ENCODE measurements at places on chromosomes 5 and 9.

DNA sequence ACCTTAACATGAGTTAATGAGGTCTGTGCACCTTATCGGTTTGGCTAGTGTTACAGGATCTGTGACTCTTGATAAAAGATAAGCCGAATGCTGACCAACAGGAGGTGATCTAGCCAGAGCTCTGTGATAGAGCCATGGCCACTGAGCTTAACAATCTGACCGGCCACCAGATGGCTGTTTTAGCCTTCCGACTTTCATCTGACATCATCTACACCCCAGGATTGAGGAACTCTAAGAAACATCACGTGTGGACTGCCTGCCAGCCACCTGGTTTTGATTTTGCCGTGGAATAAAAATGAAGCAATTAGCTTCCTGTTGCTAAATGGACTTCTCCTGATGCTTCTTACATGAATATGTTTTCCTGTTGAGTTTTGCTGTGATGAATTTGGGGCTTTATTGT is 281.3 kb downstream of the CEMIP2 start:
- no peak for DNase-seq

DNA sequence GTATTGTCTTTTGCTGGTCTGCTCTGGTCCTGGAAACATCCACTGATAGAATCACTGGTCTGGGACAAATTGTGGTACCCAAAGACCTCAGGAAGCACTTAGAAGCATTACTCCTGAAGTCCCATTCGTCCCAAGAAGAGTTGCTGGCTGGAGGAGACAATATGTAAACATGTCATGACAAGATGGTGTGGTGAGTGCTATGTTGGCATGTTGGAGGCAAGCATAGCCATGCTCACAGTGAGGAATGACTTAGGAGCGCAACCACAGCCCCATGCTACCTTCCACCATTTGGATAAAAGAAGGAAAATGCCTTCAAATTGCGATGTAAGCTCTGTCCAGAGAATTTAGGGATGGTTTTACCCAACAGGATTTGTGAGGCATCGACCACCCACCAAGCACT is 115.8 kb upstream of the STC2 start:
- DNase-seq = no peak

- no peak for DNase-seq
Observed at GRCh38 chr5:75952291-75952690, 130.9 kb upstream of the SV2C start.

DNA sequence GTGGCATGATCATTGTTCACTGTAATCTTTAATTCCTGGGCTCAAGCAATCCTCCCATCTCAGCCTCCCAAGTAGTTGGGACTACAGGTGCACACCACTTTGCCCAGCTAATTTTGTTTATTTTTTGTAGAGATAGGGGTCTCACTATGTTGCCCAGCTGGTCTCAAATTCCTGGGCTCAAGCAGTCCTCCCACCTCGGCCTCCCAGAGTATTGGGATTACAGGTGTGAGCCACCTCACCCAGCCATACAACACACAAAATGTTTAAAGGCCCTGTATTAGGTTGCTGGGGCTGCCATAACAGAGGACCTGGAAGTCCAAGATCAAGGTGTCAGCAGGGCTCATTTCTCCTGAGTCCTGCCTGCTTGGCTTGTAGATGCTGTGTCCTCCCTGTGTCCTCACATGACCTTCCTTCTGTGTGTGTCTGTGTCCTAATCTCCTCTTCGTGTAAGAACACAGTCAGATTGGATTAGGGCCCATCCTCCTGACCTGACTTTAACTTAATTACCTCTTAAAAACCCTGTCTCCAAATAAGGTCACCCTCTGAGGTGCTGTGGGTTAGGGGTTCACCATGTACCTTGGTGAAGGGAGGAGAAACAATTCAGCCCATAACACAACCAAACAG is 5.4 kb downstream of the UBE2QL1 start:
- no peak for DNase-seq

GRCh38 chr9:72769546-72769945 is 183.3 kb downstream of the ALDH1A1 start:
- DNase-seq = no peak

DNA sequence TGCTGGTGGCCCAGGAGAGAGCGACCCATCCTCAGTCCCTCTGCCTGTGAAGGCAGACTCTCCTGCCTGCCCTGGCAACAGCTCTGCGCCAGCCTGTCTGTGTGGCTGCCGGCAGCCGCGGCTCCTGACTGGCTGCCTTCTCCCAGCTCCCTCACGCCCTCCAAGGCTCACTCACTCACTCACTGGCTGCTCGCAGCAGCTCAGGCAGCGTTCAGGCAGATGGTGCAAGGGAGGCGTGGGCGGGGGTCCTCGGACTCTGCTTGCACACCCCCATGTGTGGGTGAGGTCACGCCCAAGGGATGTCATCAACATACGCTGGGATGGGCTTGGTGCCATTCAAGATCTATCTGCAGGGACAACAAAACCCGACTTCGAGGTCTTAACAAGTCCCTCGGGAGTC is 66.7 kb downstream of the DAB2IP start:
- DNase-seq = no peak

- no peak for DNase-seq
Observed at GRCh38 chr5:83703059-83703458, 17.6 kb downstream of the HAPLN1 start.

GRCh38 chr9:33435821-33436277 is 11.5 kb downstream of the AQP3 start:
- DNase-seq = no peak

GRCh38 chr9:95090023-95090791 is 227.3 kb downstream of the FANCC start:
- no peak for DNase-seq

- no peak for DNase-seq
Observed at GRCh38 chr5:53607886-53608285, 47.4 kb downstream of the NDUFS4 start.

- DNase-seq = no peak
Observed at GRCh38 chr9:108956022-108956630, 21.9 kb downstream of the ABITRAM start.

DNA sequence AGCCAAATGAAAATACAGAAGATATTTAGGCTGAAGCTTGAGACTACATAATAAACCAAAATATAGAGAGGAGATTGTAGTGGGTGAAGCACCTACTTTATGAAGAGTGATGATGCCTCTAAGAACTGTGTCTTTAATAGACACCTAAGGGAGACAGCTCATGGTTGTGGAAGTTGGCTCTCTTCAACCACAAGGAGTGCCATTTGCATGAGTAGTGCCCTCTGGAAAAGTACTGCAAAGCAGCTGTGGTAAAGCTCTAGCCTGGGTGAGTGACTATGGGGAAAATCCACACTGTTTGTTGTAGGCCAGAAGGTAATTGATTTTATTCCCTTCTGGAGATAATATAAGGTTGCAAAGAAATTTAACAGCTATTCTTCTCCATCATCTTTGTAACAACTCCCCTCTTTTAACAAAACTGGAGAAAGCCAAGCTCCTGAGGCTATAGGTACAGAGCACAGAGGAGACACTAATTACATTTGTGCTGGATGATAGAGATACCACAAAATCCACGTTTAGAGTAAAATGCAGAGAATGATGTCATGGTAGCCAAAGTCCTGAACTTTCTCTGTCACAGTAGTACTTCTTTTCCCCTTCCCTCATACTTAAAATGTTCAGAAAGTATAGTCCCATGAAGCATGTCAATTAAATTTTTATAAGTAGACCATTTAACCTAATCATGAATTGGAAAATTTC is 122.8 kb downstream of the STARD4 start:
- peak; percentile 54 for DNase-seq

- DNase-seq = no peak
Observed at GRCh38 chr9:134175808-134176598, 11.6 kb upstream of the RNU6ATAC start.
